ENCODE measurements at places on chromosomes 1 and 21. TPM values are rescaled to one million over a fixed set of nuclear protein-coding genes. Genes with fewer than 3 reads are reported as not detected.

GRCh38 chr1:234988155-234988517, 140.5 kb downstream of the TOMM20 start:
- no peak for DNase-seq

The LYPD8 gene
- polyA plus RNA-seq = not detected

The FAM78B gene
- polyA plus RNA-seq = 0.25 TPM

- DNase-seq = no peak
Measured at GRCh38 chr1:98908980-98909379, 95.7 kb downstream of the PLPPR5 start.

DNA sequence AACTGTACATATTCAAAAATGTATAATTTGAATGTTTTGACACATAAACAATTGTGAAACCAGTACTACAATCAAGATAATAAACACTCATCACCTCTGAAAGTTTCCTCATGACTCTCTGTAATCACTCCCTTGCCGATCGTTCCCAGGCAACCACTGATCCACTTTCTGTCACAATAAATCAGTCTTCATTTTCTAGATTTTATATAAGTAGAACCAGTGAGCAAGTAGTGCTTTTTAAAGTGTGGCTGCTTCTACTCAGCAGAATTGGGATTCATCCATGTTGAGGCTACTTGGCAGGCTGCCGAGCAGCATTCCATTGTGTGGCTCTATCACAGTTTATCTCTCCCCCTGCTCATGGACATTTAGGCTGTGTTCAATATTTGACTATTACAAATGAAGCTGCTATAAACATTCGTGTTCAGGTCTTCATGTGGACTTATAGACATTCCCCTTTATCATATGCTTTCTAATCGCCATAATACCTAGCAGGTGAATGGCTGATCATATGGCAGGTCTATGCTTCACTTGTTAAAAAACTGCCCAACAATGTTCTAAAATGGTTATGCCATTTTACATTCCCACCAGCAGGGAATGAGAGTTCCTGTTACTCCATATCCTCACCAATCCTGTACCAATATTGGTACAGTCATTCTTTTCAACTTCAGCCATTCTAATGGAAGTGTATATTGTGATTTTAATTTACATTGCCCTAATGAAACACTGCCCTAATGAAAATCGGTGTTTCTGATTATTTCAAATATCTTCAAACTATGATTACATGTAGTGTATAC, 20.5 kb downstream of the TEX38 start:
- no peak for DNase-seq

DNA sequence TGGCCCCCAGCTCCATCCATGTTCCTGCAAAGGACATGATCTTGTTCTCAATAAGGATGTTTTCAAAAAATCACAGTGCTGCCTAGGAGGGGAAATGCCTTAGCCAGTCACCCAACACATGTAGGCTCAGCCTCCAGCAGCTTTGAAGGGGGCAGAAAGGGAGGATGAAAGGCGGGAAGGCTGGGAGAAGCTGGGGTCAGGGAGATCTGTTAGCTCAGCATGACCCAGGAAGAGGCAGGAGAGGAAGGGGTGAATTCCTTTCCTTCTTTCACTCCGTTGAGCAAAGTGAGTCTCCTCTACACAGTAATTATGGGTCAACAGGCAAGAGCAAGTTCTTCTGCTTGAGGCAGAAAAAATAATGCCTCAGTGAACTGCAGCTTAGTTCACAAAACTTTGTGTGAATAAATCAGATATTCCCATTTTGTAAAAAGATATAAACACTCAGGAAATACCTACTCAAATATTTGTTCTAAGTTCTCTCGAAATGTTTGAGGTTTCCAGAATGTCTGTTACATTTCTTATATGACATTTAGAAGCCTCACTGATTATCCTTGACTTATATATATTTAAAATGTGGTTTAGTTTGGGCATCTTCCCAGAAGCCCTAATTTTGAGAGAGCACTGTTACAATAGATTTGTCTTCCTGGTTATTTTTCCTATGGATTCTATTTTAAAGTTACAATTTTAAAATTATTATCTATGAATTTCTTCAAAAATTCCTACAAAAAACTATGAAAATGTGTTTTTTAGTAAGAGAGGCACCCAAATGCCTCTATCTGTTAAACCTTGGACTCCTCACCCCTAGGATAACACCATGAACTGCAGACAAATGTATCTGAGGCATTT, 116.8 kb downstream of the KCNJ6 start:
- no peak for DNase-seq

The COL11A1 gene
- 34.4 TPM for polyA plus RNA-seq

DNA sequence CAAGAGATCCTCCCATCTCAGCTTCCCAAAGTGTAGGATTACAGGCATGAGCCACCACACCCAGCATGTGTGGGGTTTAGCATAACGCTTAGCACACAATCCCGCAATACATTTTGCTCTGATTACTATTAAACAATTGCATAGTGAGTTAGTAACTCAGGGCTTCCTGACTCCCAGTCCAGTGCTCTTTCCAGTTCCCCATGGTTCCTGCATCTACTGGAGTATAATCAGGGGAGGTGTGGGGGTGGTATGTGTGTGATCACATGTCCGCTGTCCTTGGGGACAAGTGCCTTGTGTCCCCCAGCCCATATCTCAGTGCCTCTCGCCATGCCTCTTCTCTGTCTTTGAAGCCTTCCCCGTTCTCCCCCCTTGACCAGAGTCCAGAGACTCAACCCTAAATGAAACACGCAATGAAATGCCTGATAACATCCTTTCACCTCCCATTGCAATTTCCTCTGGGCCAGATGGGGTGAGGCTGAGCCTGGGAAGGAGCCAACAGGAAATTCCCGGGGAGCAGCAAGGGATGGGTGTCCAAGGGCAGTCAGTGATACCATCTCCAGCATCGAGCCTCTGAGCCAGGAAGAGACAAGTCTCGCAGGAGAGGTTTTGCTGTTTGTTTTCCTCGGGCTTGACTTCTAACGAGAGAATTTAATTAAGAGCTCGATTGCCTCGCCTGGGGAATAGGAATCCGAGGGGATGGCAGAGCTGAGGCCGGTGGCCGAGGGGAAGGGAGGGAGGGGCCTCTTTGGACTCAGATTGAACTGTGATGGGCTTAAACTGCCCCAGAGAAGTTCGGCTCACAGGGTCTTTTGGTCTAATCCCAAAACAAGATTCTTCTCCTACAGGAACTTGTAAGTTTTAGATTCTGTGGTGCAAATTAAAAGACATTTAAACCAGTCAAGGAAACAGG, 7.7 kb upstream of the HTR1D start:
- peak; percentile 28 for DNase-seq

The GFI1 gene
- 0.04 TPM for polyA plus RNA-seq

- DNase-seq = no peak
Measured at GRCh38 chr21:31711326-31711725, 20.6 kb downstream of the SCAF4 start.

The ESRRG gene
- polyA plus RNA-seq = 0.05 TPM

DNA sequence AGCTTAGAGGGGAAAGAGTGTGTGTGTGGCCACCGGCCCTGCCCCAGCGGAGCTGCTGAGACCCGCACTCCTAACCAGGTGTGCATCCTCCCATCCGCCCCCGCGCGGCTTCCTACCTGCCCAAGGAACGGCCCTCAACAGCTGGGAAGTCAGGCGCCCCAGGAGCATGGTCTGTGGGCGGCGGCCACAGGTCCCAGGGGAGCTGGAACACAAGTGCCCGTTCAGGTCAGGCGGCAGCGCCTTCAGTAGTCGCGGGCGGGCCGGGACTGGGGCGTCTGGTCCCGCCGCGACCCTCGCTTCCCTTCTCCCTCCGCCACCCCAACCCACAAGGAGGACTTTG, 448 bp downstream of the AURKAIP1 start:
- no peak for DNase-seq

Measured in BJ (cell line).